ENCODE measurements at places on chromosomes 7 and 10.
A peak's percentile ranks its signal among the peaks of the same experiment; 100 is the strongest.

GRCh38 chr7:14698239-14698638 is 204.3 kb downstream of the DGKB start:
- no peak for DNase-seq

DNA sequence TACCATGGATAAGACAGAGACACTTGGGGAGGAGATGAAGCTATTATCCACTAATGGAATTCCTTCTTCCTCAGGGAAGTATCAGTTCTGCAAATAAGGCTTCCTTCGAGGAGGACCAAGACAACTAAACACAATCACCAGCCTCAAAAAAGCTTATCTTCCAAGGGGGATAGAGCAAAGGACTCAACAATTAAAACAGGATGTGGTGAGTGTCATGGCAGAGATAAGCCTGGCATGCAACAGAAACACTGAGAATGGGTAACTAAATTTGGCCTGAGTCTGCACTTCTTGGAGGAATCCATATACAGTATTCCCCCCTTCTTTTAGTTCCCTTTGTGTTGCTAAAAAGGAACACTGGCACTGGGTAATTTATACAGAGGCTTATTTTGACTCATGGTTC is 1285.2 kb downstream of the GATA3 start:
- no peak for DNase-seq

DNA sequence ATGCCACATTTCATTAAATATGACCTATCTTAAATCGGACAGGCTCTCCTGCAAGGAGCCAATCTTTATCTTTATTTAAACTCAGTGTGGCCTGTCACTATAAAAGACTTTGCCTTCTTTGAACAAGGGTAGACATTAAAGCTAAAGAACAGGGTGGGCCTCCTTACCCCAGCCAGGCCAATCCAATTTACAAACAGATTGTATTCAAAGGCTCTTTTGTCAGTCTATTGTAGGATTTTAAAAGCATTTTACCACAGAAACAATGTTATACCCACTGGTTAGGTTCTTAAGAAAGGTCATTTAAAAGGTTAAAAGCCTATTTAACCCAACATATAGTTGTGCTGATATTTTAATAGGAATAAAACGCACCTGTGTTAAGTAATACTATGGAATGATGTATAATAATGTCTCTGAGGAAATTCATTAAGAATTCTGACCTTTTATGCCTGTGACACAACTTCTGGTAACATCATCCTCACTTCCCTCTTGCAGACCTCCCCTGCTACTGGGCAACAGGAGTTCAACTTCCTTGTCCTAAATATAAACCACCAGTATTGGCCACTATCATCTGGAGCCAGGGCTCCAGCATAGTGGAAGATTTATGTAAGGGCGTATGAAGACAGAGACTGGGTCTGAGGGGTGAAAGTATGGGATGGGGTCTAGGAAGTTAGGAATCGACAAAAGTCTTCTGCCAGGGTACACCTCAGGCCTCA is 32.5 kb downstream of the MTERF1 start:
- no peak for DNase-seq

- DNase-seq: peak; percentile 29
These were observed 129.2 kb downstream of the KCND2 start for GRCh38 chr7:120402079-120402767.

GRCh38 chr7:82605247-82605864 is 161.8 kb upstream of the CACNA2D1 start:
- no peak for DNase-seq

All from glomerular endothelial cell (primary cell).